ENCODE measurements at places on chromosomes 1 and 21.

DNA sequence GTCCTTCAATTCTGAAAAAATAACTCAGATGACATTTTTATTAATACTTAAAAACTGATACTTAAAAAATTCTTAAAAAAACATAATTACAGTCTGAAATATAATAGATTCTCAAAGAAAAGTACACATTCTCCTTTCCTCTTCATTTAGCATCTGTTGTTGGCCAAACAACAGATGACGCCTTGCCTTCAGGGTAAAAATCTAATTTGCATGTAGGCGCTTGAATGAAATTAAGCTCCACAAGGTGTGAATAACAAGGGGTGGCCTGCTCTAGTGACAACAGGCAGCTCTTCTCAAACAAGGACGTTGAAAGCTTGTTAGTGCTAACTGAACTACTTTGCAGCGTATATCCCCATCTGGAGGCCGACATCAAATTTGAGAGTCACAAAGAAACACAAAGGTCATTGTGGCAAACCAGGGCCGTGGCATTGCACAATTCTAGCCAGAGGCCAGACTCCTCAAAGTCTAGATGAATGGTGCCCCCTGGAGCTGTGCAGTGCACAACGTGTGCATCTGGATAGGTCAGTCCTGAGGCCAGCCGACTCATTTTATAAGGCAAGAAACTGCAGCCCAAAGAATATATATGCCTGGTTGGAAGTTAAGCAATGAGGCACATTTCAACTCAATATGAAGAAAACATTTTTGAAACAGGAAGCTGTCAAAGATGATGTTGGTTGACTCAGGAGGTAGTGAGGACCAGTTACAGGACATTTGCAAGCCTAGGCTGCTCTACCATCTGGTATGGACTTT lies 459.2 kb upstream of the RUNX1 start:
- DNase-seq, result no peak

DNA sequence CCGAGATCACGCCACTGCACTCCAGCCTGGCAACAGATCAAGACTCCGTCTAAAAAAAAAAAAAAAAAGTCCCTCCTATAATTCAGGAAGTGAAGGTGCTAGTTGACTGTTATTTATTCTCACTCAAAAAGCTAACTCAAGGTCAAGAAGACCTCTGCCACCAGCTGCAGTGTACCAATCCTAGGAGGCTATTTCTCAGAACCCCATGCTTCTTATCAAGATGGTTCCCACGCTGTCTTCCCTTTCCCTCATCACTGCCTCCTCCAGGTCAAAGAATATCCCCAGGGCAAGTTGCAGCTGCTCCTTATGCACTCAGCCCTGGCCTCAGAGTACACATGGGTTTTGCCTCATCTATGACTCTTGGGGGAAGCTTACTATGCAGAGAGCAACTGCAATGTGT lies 53.6 kb downstream of the RERE start:
- no peak for DNase-seq

DNA sequence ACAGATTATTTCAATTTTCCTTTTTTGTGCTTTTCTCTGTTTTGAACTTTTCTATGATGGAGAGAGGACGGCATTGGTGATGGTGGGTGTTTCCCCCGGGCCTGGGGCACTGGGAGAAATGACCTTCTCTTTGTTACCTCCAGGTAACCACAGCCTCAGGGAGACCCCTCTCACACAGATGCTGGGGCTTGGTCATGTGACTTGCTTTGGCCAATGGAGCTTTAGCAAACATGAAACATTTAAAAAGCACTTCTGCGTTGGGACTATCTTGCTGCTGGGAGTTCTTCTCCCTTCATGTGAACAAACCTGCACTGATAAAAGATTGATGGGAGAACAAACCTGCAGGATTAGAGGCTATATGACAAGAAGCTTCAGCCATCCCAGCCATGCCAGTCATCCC lies 122.9 kb downstream of the NGF start:
- DNase-seq, result no peak

DNA sequence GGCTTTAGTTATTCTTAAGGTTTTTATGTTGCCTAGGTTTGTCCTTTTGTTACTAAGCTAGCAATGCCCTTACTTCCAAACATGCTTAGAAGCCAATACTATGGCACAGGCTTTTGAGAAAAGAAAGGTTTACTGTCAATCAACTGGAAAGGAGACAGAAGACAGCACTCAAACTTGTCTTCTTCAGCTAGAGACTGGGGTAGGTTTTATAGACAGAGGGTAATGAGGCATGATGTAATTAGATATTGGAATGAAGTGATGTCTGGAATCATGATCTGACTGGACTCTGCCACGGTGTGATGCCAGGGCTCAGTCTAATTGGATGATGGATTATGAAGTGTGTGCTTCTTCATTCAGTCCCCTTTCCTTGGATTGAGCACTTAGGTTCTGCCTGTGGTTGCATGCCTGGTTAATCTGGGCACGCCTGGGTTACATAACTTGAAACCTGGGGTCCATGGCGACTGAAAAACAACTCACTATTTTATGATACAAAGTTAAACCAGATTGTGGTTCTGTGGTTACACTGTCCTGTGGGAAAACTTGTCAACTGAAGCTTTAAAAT lies 625.8 kb downstream of the BRINP3 start:
- no peak for DNase-seq

- DNase-seq, result no peak
Measured at GRCh38 chr1:78286686-78287085, 204.1 kb upstream of the PTGFR start.

- no peak for DNase-seq
Measured at GRCh38 chr21:31287201-31287600, 56.9 kb downstream of the TIAM1 start.

- no peak for DNase-seq
Measured at GRCh38 chr1:68384321-68384813, 65.4 kb downstream of the RPE65 start.

GRCh38 chr21:44614961-44615391 lies 3.1 kb downstream of the KRTAP10-8 start:
- no peak for DNase-seq

GRCh38 chr1:2979191-2980072 lies 41.8 kb upstream of the ACTRT2 start:
- no peak for DNase-seq

All from naive thymus-derived CD4-positive, alpha-beta T cell (primary cell).